ENCODE measurements at places on chromosomes 5 and 9.
A peak's percentile ranks its signal among the peaks of the same experiment; 100 is the strongest.

DNA sequence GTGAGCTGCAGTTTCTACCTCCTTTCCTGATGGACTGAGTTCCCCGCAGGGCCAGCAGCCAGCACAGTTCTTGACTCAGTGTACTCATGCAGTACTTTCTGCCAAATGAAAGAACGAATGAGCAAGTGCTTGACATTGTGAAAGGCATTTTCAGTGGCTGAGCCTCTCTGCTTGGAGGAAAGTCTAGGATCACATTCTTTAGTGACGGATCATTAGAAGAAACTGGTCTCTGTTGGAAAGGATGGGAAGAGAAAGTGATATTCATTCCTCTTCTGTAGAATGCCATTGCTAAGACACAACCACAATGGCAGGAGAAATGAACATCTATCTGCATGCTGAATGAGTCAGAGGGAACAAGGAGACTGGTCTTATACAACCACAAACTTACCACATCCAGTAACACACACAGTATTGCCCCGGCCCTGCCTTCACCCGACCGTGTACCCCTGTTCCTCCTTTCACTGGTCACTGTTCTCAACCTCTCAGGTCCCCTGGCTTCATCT lies 206.9 kb downstream of the CRB2 start:
- DNase-seq, result peak; percentile 23

- DNase-seq, result no peak
These were observed 34.6 kb upstream of the PSD2 start for GRCh38 chr5:139761057-139761450.

DNA sequence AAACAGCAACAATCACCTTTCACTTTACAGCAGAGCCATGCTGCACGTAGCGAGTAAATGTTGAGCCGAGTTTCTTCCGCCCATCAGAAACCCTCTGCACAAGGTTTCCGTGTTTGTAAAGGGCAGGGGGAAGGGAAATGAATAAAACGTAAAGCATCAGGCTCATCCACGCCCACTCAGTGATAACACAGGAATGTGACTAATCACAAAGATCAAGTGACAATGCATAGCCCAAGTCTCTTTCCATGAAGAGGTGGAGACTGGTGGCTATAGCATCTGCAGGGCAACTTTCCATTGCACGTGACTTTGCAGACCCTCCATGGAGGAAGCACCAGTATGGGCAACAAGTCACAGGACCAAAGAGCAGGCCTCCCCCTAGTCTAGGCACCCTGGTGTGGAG lies 56.6 kb downstream of the CAMSAP1 start:
- DNase-seq, result no peak

DNA sequence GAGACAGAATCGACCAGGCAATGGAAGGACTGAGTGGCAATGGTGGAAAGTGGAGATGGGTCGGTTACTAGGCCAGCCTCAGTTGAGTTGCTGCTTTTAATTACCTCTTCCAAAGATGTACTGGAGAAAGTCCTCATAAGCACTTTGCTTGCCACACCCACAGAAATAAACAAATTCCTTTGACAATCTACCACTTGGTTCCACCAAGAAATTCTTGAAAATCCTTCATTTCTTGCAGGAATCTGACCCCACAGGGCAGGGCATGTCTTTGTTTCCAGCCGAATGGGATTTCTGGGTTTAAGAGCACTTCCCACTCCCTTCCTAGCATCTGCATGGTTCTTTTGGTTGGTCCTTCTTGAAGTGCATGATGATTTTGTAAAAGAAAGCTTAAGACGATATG lies 54.5 kb downstream of the ADAMTS12 start:
- DNase-seq, result no peak

DNA sequence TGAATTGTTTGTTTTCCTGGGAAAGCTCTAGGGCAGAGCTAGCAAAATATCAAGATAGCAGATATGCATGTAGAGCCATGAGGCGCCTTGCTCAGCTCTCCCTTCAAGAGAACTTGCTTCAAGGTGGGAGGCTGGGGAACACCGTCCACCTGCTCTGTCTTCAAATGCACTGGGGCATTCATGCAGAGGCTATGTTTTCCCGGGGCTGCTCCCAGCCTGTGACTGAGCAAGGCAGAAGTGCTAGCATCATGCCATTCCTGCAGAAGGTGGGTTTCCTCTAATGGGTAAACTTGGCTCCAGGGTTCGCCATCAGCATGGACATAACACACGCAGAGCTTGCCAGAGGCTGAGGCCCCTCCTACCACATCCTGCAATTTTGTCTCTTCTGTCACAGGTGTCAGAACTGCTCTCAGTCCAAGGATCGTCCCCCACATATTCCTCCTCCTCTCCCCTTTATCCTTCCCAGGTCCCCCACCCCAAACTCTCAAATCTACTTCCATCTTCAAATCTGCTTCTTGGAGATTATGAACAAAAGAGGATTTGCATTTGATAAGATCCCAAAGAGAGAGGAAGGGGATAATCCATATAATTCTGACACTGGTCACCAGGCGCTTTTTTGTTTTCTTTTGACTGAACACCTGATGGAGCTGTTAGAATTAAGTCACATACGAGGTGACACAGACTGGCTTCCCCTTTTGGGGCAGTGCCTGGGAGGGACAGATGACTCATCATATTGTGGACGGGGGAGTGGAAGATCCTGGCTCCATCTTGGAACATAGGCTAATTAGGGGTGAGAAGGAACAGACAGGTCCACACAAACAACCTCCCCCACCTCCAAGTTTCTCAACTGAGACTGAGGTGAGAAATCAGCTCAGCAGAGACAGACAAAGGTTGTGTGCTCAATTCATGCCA lies 85.0 kb upstream of the TAF11L2 start:
- peak; percentile 16 for DNase-seq

DNA sequence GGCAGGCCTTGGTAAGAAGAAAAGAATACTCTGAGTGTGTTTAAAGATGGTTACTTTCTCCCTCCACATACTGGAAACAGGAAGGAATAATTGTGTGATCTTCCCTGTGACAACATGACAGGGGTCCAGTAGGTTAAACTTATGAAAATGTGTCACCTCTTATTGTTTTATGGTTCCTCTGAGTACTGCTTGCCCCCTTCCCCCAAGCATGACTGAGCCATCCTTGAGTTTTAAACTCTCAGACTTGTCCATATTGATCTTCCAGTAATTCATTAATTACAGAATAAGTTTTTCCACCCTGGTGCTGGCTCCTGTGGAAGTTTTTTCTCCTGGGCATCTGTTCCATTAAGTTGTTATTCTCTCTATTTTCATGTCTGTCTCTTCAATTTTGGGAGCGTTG lies 95.8 kb downstream of the CNTLN start:
- DNase-seq, result no peak

- peak; percentile 69 for DNase-seq
These were observed at the start of gene F2R for GRCh38 chr5:76715736-76716455. F2R (plus strand) TSS chr5:76716126; CDS start chr5:76716308, 182 bp downstream.

- no peak for DNase-seq
These were observed 8.0 kb downstream of the WHRN start for GRCh38 chr9:114497236-114497635.

GRCh38 chr9:14399756-14400657 lies 86.1 kb upstream of the NFIB start:
- DNase-seq, result no peak

- no peak for DNase-seq
These were observed 147.6 kb downstream of the CEMIP2 start for GRCh38 chr9:71620746-71621145.

DNA sequence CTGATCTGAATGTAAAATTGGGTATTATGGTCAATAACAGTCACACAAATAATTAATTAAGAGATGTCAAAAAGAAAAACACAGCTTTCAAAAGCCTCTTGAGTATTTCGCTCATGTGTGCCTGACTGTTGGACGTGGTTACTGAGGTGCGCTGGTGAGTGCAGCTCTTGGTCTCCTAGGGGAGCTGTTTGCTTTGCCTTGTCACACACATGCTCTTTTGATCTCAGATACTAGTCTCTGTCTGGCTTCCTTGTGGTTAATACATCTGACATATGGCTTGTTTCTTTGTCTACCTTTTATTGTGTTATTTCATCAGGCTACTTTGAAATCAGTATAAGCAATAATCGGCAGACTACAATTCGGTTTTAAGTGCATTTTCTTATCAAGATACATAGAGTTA lies 51.5 kb downstream of the PCSK1 start:
- no peak for DNase-seq

DNA sequence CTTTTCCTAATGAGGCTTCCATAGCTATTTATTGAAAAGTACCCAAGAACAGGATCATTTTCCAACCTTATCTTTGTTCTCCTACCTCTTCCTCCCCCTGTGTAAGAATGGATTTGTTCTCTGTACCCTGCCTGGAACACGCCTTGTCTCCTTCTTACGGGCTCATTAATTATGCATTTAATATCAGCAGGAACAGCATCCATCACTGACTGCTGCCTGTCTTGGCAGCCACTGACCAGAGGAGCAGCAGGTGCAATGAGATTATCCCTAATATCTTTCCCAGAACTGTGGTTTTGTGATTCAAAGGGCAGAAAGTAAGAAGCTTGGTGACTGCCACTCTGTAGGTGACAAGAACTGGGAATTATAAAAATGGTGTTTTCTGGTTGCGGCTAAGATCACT lies 19.3 kb upstream of the INSYN2B start:
- DNase-seq, result no peak

GRCh38 chr5:6195711-6196358 lies 182.5 kb downstream of the MED10 start:
- no peak for DNase-seq

GRCh38 chr5:44334622-44335021 lies 54.6 kb downstream of the FGF10 start:
- no peak for DNase-seq

DNA sequence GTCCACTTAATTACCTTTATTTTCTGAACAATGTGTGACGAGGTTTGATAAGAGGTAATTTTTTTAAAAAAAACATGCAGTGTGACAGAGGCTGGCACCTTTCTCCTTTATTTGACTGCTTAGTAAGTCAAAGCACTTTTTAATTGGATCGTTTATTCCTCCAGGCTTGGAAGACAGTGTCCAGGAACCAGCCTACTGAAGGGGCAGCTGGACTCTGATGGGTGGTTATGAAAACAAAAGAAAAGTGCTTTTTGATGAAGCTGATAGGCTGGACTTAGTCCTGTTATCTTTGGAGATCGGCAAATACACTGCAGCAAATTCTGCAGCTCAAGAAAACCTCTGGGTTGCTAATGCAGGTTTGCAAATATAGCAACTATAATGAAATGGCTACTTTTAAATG lies 141.7 kb downstream of the DCP2 start:
- no peak for DNase-seq

DNA sequence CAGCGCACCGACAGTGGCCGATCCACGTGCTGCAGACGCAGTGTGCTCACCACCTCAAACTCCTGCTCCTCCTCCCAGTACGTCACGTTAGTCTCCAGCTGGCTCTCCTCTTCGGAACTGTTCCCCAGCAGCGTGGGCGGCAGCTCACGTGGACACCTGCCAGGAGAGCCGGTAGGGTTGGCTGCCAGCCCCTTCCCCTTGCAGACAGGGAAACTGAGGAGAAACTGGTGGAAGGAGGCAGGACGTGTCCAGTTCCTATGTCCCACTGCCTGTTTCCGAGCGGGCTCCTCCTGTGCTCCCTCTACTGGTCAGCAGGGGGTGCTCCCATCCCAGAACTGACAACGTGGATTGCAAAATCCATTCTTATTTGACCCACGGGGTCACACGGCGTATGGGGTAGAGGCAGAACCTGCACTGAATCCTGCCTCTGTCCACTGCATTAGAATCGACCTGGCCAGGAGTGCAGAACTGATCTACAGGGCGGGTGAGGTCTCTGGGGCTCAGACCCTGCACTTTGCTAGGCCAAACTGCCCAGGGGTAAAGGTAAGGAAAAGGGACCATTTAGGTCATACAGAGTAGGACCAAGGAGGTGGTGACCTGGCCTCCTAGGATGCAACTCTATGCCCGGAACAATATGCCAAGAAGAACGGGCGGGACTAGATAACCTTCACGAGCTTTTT lies 25.7 kb downstream of the PDGFRB start:
- peak; percentile 78 for DNase-seq

GRCh38 chr5:115641948-115642347 lies 16.1 kb upstream of the TMED7 start:
- DNase-seq, result no peak

DNA sequence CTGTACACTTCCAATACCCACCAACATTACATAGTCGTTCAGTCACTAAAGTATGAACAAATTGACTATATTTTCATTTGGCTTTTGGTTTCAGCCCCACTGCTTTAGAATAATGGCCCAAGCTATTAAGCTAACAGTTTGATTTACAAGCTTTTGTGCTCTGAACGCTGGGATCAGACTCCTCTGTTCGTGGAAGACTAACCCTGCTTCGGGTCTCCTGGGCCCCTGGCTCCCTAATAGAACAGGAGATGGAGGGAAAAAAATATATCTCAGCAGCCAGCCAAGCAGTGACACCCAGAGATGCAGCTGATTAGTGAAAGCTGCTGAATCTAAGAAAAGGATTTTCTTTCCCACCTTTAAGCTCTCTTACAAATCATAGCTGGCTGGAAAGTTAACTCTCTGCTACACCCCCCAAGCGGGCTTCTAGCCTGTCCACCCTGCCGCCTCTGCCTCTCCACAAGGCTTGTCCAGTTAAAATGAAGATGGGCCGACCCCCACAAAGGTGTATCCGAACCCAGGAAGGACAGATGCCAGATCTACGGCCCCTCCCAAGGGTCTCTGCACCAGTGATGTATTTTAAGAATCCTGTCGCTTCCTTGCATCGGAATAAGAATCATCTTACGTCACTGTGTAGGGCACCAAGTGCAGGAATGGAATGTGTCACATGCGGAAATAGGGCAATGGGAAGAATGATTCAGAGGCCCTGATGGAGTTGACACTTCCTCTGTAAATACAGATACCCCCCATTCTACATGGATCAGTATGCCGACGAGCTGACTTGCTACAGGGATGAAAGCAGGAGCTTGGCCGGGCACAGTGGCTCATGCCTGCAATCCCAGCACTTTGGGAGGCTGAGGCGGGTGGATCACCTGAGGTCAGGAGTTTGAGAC lies 33.4 kb upstream of the BARHL1 start:
- DNase-seq, result no peak

GRCh38 chr9:78552802-78553201 lies 255.9 kb downstream of the PSAT1 start:
- DNase-seq, result no peak

- DNase-seq, result no peak
These were observed 501.6 kb downstream of the IRX1 start for GRCh38 chr5:4097199-4097598.

DNA sequence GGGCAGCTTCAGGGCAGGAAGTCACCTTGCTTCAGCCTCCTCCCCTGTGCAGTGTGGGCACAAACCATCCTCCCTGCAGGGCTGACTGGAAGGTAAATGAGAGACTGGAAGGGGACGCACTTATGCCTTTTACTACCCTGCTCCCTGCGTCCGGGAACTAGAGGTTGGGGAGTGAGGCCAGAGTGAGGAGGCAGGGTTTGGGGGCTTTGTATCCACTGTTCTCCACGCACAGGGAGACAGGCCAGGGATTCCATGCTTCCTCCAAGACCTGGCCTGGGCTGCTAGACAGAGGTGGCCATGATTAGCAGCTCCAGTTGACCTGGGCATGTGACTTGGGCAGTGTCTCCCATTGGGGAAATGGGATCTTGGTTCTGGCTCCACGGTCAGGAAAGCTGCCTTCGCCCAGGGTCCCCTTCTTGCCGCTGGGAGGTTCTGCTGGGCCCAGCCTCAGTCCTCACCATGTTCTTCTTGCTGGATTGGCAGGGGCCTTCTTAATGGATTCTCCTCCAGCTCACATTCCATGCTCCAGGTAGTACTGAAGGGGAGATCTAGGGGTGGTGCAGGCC lies 37.0 kb upstream of the PSD2 start:
- DNase-seq, result no peak

- no peak for DNase-seq
These were observed 15.2 kb upstream of the FBLL1 start for GRCh38 chr5:168513861-168514428.

GRCh38 chr5:36414869-36415282 lies 113.2 kb upstream of the RANBP3L start:
- no peak for DNase-seq

GRCh38 chr5:67814569-67815311 lies 400.8 kb upstream of the PIK3R1 start:
- DNase-seq, result no peak

Measured in GM12891 (cell line).